ENCODE measurements at places on chromosomes 3 and 15.
A peak's percentile ranks its signal among the peaks of the same experiment; 100 is the strongest.

DNA sequence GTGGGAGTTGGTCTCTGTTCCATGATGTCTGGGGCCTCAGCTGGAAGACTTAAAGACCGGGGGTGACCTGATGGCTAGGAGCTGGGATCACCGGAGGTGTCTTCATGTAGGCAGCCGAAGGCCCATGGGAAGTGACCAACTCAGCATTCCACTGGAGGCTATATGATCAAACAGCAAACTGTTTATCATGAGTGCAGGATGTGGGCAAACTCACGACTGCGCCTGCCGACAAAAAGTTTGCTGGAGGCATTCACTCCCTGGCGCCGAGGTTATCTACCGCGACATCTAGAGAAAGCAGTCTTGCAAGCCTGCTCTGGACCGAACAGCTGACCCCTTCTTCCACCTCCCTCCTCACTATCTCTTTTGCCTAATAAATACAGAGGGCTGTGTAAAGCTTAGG is 62.7 kb upstream of the NR2C2 start:
- no peak for DNase-seq

GRCh38 chr3:195104340-195104739 is 166.6 kb downstream of the XXYLT1 start:
- no peak for DNase-seq

DNA sequence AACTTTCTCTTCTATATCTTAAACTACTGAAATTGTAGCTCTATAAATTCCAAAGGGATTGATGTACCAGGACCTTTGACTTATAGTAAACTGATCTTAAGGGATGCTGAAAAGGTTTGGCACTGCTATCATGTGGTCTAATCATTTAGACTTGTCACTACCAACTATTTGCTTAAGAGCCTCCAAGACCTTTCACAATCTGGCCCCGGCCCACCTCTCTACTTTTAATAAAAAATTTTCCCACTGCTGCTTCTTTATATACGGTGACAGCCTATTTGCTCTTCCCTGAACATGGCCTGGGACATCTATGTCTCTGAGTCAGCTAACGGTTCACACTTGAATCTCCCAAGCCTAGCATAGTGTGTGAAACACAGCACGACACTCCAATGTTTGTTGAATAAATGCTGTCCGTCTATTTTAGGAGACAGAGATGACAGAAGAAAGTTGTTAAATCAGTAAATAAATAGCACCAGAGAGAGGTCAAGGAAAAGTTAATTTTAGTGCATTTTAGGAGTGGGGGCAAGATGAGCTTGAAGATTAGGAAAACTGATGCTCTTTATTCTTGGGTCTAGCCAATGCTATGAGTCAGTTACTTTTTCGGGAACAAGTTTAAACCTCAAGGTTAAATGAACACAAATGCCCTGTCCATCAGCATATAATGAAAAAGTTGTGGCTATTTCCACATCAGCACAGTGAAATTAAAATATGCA is 212.9 kb downstream of the TIGIT start:
- DNase-seq, result peak; percentile 23

- no peak for DNase-seq
These were observed 146.0 kb downstream of the MYO9A start for GRCh38 chr15:71971905-71972304.

DNA sequence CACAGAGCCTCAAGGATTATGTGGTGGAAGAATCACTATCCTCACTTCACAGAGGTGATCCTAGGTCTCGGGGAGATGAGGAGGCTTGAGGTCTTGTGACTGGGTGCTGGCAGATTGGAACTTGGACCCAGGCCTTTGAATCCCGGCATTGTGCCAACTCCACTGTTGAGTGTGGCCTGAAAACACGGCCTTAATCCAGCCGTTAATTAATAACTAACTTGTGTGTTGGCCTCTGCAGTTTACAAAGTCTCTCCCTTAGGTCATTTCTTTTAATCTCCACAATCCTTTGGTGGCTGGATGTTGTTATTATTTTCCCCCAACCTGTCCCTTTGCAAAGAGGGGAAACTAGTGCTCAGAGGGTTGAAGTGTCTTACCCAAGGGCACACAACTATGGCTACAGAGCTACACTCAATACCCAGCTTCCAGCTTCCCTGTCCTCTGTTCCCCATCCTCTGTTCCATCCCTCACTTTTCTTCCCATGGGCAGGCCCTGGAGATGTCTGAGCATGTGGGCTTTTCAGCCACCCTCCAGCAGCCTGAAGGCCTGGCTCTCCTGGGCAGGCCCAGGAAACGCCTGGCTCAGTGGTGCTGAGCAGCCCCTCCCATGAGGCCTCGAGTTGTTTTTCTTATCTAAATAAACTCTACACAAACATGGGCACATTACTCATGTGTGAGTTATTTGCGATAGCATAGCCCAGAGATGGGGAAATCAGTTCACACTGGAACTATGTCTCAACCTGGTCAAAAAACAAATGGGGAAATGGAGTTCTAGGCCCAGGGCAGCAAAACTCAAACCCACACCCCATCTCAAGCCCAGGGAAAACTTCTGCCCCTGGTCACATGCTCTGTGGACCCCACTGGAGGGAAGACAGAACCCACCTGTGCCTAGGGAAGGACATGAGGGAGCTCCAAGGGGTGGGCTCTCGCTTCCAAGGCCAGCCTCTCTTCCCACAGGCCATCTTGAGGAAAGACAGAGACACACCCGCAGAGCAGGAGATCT is 16.8 kb upstream of the SMAD3 start:
- DNase-seq, result peak; percentile 89

DNA sequence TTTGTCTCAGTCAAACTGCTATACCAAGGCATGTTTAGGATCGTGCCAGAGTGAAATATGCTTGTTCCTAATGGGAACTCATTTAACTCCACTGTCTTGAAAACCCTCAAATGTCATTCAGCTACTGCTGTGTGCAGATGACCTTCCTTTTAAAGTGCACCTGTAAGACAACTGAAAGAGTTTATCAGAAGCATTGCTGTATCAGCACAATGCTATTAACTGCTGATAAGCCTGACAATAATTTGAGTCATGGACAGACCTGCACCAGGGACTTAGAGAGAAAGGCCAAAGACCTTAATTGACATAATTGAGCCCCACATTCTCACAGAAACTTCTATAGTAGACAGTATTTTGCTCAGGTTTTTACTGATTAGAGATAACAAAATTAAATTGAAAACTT is 557.9 kb downstream of the DIPK2A start:
- DNase-seq, result no peak

GRCh38 chr3:185734725-185735096 is 90.1 kb downstream of the IGF2BP2 start:
- no peak for DNase-seq

GRCh38 chr15:52178765-52179164 is 12.4 kb downstream of the GNB5 start:
- DNase-seq, result no peak
